GM12892 (cell line): ENCODE measurements at places on chromosomes 3 and 15.

- no peak for DNase-seq
These were observed 37.9 kb downstream of the TUBGCP4 start for GRCh38 chr15:43408789-43409188.

GRCh38 chr15:91537856-91538255, 315.7 kb upstream of the SLCO3A1 start:
- DNase-seq = no peak

DNA sequence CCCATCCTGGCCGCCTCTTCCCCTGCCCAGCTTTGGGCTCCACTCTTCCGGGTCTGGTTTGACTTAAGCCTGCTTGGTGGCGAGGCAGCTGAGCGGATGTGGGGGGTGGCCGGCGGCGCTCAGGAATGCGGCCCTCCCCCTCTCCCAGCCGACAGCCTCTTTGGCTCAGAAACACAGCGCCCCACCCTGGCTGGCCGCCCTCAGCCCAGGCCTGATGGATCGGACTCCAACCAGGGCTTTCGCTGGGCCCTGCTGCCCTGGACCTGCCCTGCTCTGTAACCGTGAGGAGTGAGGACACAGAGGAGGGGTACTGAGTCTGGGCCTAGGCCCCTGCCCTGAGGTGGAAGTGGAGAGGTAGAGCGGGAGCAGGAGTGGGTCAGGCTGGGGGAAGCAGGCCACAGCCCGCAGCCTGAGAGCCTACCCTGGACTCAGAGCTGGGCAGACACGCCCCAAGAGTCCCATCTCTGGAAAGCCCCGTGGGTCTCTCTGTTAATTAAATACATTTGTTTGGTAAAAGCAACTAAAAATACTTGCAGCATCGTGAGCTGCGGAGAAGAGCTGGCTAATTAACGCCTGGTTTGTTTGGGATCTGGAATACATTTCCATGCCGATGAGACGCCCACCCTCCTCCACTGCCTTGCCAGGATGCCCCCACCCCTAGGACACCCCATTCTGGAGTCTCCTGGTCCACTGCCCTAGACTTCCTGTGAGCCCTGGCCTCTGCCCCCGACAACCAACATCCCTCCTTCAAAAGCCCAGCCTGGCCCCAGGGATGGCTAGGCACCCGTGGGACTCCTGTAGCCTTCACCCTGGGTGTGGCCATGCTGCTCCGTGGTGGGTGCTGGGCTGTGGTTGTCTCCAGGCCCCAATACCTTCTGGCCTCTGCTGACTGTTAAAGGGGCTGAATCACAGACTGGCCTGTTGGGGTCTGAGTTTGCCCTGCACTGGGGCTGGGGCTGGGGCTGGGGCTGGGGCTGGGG, 19.6 kb downstream of the PLXNA1 start:
- DNase-seq = no peak

DNA sequence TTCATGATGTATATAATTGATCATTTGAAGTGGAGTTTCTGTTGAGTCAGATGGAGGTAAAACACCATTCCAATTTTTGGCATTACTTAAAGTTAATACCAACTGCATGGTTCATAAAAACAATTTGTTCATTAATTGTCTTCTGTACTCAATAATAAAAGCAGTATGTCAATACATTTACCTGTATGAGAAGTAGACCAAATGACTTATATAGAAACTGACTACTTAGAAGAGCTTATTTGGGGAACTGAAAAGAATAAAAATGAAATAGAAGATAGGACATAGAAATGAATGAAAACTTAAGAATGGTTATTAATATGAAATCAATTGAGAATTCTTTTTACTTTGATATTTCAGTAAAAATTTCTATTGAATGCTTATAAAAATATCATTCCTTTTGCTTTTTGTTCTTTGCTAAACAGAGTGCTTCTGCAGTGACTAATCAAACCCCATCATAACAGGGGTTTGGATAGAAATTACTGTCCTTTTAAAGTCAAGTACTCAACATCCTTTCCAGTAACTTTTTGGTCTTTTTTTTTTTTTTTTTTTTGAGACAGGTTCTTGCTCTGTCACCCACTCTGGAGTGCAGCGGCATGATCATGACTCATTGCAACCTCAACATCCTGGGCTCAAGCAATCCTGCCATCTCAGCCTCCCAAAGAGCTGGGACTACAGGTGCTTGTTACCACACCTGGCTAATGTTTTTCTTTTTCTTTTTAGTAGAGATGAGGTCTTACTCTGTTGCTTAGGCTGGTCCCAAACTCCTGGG, 6.5 kb upstream of the CRYBG3 start:
- DNase-seq = no peak

DNA sequence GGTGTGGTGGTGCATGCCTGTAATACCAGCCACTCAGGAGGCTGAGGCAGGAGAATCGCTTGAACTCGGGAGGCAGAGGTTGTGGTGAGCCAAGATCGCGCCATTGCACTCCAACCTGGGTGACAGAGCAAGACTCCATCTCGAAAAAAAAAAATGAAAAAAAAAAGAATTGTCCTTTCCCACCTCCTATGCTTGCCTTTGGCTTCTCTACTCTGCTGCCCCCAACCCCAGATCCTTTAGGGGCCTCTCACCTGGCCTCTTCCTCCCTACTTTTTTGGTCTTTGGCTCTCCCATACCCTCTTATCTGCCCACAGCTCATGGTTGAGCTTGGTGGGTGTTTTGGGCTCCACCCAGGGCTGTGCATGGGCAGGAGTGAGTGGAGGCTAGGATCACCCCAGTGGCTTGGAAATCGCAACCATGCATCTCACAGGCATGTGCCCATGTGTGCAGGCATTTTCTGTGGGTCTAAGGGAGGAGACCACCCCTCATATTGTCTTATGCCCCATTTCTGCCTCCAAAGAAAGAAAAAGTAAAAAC, 2.1 kb upstream of the SHISA5 start:
- no peak for DNase-seq

DNA sequence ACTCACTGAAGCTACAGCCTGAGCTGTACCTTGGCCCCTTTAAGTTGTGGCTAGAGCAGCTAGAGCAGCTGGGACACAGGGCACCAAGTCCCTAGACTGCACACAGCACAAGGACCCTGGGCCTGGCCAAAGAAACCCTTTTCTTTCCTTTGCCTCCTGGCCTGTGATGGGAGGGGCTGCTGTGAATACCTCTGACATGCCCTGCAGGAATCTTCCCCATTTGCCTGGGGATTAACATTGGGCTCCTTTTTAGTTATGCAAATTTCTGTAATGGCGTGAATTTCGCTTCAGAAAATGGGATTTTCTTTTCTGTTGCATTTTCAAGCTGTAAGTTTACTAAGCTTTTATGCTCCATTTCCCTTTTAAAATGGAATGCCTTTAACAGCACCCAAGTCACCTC, 611.2 kb upstream of the ARPP21 start:
- DNase-seq = no peak

- no peak for DNase-seq
These were observed 106.5 kb downstream of the SUCNR1 start for GRCh38 chr3:151979906-151980305.

DNA sequence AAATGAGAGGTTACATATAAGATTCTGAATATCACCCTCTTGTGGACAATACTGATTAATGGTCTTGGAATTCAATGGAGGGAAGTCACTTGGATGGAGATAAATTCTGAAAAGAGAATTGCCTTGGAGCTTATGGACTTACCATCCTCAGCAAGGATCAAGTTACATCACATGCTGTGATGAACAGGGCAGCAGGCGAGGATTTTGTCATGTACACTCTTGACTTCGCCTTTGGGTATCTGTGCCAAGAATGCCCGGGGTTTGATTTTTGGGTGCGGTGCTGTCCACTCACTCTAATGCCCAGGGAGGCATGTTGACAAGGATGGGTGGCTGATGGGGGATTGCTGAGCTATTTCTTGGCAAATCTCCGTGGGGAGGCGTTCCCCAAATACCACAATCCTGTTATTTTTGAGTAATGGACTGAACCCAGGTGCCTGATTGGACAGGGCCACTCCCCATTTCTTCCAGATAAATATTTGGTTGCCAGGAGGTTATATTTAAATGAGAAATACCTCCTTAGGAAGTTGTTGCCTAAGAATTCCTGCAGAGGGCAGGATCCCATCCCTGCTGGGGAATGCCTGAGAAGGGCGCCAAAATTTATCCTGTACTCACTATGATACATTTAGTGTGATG, 96.3 kb downstream of the TPRG1 start:
- no peak for DNase-seq

- DNase-seq = no peak
These were observed 145.7 kb upstream of the PLAAT1 start for GRCh38 chr3:193095366-193095765.

- no peak for DNase-seq
These were observed 8.9 kb upstream of the POLR2M start for GRCh38 chr15:57697588-57697987.
